ENCODE measurements at places on chromosomes 5 and 9.
A peak's percentile ranks its signal among the peaks of the same experiment; 100 is the strongest.

- DNase-seq: no peak
Measured at GRCh38 chr9:81377320-81377719, 312.0 kb downstream of the TLE1 start.

DNA sequence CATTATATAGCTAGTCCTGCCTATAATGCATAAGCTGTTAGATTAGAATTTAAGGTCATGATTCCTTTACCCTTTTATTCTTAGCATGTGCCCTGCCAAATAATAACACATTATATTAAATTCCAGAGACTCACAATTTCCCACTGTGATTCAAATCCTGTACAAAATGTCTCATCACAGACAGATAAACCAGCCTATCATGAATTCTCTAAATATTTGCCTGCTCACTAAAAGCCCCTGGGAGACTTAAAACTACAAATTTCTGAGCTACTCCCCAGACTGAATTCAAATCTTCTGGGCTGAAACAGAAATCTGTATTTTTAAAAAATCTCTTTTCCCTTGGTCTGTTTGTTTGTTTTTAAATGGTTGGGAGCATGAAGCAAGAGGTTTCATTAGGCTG is 32.7 kb downstream of the GAPT start:
- no peak for DNase-seq

DNA sequence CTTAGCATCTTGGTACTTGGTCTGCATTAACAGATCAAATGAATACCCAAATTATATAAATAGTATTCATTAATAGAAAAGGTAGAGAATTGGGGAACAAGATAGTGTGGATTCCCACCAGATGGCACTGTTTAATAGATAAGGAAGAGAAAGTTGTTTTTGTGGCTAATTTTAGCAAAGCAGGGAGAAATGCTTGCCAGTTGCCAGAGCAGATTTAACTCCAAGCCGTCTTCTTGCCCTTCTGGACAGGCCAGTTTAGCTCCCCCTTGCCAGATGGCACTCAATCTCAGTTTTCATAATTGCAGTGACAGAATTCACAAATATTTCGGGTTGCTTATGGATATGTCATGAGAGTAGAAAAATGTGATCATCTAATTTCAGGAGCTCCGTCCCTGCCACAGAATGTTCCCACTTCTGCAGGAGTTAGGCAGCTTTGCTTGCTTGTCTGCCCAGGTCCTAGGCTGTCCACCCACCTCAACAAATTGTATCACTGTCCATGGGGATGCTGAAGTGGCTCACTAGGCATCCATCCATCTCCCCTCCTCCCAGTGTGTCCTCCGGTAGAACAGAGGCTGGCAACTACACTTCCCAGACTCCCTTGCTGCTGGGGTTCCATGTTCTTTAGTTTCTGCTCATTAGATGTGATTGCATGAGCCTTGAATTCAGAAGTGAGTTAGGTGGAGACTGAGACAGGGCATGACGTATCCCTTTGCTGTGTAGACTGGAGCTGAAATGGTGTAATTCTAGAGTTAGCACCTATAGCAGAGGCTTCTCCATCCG is 11.8 kb upstream of the HEXB start:
- DNase-seq: peak; percentile 52

- DNase-seq: no peak
Measured at GRCh38 chr5:137278476-137278875, 220.7 kb downstream of the SPOCK1 start.

DNA sequence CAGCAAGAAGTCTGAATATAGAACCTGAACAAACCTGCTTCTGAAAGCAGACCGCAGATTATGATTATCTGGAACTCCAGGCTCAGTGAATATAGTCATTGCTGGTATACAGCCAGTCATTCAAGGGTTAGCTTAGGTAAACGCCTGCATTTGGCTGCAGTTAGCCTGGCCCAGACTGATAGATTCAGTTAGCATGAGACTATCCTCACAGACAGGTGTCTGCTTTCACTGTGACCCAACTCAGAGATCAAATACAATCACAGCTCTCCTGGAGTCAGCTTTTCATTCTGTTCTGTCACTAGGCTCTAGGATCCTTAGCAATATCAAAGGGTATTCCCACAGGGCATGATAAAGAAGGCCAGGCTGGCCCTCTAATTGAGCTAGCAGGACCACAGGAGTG is 138.6 kb upstream of the PLCXD3 start:
- DNase-seq: no peak

- no peak for DNase-seq
Measured at GRCh38 chr5:15515229-15515628, 15.2 kb downstream of the FBXL7 start.

- no peak for DNase-seq
Measured at GRCh38 chr5:179780362-179780761, 13.4 kb upstream of the LTC4S start.

GRCh38 chr9:133532937-133533668 is 1.4 kb upstream of the ADAMTSL2 start:
- DNase-seq: peak; percentile 92

DNA sequence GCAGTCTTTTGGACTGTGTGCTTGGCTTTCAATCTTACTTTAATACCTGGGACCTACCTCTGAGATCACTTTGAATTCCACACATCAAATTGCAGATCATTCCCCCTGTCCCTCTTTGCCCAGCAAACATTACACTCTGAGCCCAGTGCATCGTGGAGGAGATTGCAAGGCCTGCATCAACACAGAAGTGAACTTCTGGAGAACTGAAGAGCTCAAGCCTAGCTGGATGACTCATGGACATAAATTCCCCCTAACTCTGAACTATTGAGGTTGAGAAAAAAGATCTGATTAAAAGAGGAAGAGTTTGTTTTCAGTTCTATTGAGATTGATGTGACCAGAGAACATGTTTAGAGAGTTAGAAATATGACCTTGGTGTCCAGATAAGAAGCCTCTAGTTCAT is 316.0 kb upstream of the DMAC1 start:
- no peak for DNase-seq

DNA sequence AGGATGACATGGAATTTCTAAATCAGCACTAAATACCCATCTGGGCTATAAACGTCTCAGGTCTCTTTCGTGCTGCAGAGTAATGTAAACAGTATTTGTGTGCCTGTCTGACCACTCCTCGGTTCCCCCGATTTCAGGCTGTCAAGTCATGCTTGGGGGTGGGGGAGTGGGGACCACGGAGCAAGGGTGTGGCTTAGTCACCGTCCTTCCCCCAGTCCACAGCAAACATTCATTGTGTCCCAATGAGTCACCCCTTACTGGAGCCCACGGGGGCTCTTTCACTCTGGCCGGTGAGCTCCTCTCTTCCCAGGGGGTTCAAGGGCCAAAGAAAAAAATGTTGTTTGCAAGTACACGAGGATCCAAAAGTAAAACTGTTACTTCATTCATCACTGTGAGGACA is 72.4 kb upstream of the ICE1 start:
- no peak for DNase-seq

GRCh38 chr5:36854402-36855140 is 22.0 kb upstream of the NIPBL start:
- DNase-seq: peak; percentile 53

GRCh38 chr9:97300586-97300985 is 6.9 kb upstream of the CCDC180 start:
- DNase-seq: no peak

DNA sequence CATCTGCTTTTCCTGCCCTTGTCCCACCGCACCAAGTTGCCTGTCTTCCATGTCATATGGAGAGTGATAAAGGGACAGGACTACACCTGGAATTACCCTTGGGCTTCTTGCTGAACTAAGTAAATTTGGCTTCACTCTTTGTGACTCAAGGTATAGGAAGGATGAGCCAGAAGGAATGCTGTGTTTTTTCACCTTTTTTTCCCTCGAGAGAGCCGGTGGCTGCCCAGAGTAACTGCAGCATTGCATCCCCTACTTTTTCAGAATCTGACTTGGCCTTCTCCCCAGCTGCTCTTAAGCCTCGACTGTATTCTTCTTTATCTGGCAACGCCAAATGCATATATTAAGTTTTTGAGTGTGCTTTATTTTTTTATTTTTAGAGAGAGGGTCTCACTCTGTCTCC is 38.4 kb downstream of the RCL1 start:
- DNase-seq: no peak

DNA sequence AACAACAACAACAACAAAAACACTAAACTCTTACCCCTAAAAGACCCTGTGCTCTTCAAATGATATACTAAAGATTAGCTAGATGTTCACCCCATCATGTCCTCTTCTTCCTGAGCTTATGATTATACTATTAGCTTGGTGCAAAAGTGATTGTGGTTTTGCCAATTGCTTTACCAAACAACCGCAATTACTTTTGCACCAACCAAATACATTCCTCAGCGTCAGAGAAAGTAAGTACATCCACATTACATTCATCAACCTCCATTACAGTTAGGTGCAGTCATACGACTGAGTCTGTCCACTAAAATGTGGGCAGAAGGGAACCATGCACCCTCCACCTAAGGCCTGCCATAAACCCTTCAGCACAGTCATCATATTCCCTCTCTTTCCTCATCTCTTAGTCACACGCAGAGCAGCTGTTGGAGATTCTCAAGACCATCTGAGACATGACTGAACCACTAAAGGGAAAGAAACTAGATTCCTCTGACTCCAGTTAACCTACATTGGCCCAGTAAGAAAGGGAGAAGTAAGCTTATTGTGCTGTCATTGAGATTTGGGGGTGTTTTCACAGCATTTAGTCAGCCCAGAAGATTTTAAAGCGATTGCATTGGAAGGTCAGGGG is 181.6 kb upstream of the TLE4 start:
- DNase-seq: peak; percentile 80

DNA sequence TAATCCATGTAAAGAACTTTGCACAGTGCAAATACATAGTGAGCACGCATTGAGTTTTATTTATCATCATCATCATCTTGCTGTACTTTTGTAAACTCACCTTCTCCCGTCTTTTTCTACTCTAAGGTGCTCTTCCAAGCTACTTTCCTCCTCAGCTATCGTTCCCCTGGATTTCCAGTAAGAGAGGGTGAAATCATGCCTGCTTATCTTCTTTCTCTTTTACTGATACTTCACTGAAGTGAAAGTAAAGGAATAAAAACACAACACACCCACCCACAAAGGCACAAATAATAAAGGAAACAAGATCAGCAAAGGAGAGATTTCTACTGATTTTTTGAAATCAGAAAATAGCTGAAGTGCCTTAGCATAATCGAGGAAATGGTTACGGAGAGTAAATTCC is 509.9 kb downstream of the RAB3C start:
- no peak for DNase-seq

DNA sequence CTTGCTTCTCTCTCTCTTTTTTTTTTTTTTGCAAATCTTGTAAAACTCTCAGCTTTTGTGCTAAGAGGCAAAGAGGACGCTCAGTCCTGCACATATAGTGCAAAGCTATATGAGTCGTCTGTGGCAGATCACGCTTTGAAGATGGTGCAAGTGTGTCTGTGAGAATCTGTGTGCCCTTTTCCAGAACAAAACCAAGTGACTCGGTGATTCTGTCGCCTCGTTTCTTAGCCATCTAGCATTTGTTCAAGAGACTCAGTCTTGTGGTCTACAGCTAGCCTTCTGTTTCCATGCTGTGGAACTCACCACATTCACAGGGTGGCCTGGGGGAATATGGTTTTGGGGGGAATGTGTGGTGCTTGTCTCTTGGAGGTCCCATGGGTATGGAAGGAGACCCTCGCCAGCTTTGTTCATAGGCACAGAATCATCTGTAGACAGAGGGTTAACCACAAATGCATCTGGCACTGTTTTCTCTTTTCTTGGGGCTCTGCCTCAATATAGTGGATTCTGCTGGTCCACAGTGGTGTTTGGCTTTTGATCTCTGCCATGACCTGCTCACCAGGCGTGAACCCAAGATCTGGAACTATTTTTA is 82.1 kb downstream of the C9orf152 start:
- DNase-seq: no peak

DNA sequence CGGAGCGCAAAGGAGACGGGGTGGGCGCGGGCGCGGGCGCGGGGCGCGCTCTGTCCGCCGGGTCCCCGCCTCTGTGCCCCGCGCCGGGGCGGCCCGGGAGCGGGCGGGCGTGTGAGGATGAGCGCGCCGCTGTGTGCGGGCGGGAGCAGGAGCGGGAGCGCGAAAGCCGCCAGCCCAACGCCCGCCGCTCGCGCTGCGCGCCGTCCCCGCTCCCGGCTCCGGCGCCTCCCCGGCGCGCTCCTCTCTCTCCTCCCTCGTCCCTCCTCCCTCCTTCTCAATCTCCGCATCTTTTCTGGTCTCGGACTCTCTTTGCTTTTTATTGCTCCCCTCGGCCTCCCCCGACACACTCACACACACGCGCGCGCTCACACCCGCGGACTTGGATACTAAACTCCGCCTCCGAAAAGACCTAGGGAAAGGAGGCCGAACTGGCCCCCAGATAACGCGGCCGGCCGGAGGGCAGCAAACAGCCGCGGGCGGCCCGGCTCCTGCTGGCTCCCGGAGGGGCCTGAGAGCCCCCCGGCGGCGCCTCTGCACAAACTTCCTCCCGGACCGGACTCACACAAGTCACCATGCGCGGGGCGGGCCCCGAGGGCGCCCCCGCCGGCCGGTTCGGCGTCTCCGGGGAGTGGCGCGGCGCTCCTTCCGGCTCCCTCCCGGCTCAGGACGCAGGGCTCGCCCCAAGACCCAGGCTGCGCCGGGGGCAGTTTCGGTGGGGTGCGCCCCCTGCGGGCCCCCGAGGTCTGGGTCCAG is at the start of gene FIBCD1:
FIBCD1 (minus strand) TSS at position 596 of the 753 bp plus-strand sequence. CDS start 640 bp downstream, outside the sequence.
- peak; percentile 60 for DNase-seq

- no peak for DNase-seq
Measured at GRCh38 chr5:85096421-85096820, 711.7 kb upstream of the EDIL3 start.

DNA sequence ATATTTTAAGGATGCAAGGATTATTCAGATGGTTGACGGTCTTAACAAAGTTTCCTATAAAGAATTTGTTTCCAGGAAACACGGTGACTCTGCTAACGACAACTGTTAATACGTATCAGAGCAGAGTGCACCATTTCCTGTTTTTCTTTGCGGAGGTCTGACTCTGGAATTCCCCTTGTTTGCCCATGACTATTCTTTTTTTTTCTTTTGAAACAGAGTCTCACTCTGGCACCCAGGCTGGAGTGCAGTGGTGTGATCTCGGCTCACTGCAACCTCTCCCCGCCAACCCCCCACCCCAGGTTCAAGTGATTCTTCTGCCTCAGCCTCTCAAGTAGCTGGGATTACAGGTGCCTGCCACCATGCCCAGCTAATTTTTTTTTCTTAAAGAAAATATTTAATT is 115.9 kb downstream of the CDC42SE2 start:
- peak; percentile 6 for DNase-seq

DNA sequence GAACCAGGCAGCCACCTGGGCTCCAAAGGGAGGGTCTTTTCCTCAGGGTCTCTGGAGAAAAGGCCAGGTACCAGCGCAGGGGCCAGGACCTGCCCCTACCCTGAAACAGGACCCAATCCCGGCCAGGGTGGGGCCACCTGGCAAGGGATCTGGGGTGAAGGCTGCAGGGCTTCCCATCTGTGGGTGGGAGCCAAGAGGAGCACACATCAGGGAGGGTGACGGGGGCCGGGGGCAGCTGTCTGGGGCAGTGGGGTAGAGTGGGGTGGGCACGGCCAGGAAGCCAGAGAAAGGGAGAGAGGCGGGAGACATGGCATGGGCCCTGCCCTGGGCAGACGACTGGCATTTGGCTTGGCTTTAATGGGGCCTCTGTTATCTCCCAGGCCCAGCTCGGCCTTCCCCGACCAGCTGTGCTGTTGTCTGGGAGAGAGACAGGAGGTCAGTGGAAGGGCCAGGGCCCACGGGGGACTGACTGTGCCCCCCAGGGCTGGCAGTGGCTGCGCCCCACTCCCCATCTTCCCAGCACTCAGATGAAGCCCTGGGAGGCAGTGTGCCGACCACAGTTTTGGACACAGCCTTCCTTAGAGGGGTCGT is 57.2 kb upstream of the RNF130 start:
- no peak for DNase-seq

- DNase-seq: peak; percentile 53
Measured at GRCh38 chr5:178231539-178232123, 971 bp downstream of the PHYKPL start.
